Stimulated activated CD4-positive, alpha-beta T cell treated with anti-CD3 and anti-CD28 coated beads, Interleukin-1b, Interleukin-23, amount 100 ng/mL, for 1 hour (primary cell): ENCODE measurements at places on chromosomes 7 and 10.
A peak's percentile ranks its signal among the peaks of the same experiment; 100 is the strongest.

- DNase-seq = no peak
These were observed 282.7 kb upstream of the ZNF32 start for GRCh38 chr10:43931308-43931930.

GRCh38 chr7:101666741-101667140 is 37.6 kb upstream of the MYL10 start:
- no peak for DNase-seq

- no peak for DNase-seq
These were observed 153.3 kb downstream of the POU6F2 start for GRCh38 chr7:39130857-39131526.

GRCh38 chr10:113293167-113293566 is 259.7 kb upstream of the HABP2 start:
- DNase-seq = no peak

DNA sequence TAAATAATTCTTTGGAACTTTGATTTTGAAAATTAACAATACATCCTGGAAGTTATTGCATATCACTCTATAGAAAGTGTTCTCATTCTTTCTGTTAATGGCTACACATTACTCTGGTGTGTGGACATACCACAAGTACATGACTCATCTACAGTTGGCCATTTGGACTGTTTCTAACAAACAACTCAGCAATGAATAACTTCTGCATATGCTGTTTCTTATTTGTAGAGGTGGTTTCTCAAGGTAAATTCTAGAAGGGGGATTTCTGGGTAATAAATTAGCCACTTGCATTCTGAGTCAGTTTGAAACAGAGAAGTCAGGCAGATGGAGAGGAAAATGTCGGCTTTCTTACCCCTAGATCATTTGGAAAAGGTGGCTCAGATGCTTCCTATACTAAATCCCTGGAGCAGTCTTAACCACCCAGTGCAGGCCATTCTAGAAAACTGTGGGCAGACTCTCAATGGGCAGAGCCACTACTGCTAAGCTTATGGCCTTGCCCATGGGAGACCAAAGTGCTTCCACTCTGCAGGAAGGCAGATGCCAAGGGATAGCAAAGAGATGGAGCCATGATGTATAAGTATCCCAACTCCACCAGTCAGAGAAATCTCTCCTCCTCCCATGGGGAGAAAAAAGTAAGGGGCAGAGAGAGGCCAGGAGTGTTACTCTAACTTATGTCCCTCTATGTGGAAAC is 194.0 kb upstream of the PLPP4 start:
- DNase-seq = no peak

GRCh38 chr7:117190104-117190503 is 132.8 kb downstream of the WNT2 start:
- DNase-seq = no peak

GRCh38 chr7:10412422-10413019 is 561.2 kb upstream of the PHF14 start:
- DNase-seq = no peak

GRCh38 chr10:113108194-113108835 is 158.3 kb downstream of the TCF7L2 start:
- DNase-seq = peak; percentile 3

GRCh38 chr10:117541405-117541908 is 1.1 kb upstream of the EMX2 start:
- no peak for DNase-seq

DNA sequence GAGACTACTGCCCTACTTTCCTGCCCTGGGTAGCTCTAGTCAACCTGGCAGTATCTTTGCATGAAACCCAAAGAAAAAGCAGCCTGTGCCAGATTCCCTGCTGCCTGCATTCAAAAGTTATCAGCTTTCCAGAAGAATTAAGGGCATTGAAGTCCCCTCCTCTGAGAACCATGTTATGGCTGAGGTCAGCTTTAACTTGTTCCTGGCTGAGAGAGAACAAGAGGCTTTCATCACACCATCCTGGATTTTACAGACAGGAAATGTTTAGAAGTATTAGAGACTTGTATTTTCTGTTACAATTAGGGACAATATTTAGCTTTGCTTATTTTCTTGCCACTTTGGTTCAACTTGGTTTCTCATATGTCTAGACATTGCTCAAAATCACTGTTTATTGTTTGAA is 238.8 kb downstream of the ARL4A start:
- DNase-seq = no peak

DNA sequence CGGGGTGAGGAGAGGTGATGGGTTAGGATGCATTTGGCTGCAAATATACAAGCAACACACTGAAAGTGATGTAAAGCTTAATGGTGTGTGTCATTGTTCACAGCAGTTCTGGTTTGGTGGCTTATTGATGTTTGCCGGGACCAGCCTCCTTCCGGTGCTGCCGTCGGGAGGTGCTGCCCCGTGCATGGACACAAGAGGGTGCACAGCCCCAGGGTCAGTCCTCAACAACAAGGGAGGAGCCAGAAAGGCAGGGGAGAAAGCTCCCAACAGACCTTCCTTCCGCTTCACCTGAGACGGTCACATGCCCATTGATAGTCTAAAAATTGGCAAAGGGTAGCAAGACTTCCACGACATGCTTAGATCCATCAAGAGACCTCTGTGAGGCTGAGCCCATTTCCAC is 9.5 kb downstream of the RNF32 start:
- DNase-seq = no peak

GRCh38 chr7:142557971-142558582 is 191.2 kb upstream of the PRSS1 start:
- DNase-seq = peak; percentile 30

- no peak for DNase-seq
These were observed 1.7 kb upstream of the IGFBP3 start for GRCh38 chr7:45922810-45923209.

GRCh38 chr10:89543841-89544240 is 8.4 kb upstream of the SLC16A12 start:
- no peak for DNase-seq

GRCh38 chr10:126013489-126014281 is 117.3 kb downstream of the FANK1 start:
- no peak for DNase-seq

DNA sequence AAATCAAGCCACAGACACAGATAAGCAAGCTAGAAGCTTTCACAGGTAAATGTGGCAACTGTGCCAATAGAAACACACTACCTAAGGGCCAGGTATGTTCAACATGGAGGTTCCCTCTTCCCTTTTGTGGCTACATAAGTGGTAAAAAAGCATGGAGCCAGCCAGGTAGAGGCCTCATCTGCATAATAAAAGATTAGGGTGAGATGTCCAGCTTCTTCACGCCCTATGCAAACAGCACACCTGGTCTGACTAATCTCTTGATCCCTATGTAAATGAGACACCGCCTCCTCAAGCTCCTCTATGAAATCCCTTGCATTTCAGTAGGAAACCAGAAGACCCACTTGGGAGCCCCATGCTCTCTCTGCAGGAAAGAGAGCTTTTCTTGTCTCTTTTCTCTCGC is 282.2 kb downstream of the NEBL start:
- no peak for DNase-seq

GRCh38 chr10:78594559-78595268 is 474.1 kb upstream of the ZMIZ1 start:
- no peak for DNase-seq

GRCh38 chr7:15688911-15689310 is 2.4 kb upstream of the MEOX2 start:
- DNase-seq = no peak

DNA sequence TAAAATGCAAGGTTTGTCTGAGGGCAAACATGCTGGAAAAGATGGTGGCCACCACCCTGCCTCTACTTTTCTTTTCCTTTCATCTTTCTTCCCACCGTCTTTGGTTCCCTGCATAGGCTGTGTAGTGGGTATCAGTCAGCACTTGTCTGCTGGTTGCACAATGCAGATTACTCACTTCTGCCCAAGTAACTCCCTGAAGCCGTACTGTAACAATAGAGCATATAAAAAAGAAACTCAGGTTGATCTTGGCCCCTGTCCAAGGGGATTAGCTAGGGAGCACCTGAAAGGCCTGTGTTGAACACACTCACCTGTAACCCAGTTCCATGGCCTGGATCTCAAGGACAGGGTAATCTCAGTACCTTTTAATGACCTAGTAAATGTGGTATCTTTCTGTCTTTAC is 533.0 kb upstream of the GALNT17 start:
- DNase-seq = no peak

DNA sequence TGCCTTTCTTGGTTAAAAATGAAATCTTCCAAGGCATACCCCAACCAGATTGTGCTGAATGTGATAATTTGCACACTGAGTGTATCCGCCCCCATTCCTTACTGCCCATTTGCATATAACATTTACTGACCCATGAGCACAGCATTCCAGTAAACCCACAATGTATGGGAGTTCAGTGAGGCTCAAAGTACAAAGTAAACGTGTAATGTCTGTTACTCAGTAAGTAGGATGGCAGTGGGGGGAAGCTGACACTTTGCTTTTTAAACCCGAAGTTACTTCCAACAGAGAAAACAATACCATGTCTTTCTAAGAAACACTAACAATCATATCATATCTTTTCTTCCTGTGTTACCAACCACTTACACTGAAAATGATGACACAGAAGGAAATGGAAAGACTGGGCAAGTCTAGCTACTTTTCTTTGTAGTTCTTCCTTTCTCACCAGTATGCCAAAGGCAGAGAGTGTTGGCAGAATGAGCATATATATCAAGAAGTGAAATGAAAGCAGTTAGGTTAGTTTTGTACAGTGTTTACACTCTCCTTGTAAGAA is 27.1 kb upstream of the SOSTDC1 start:
- no peak for DNase-seq

- DNase-seq = no peak
These were observed 631.8 kb upstream of the CELF2 start for GRCh38 chr10:10385831-10386230.

- no peak for DNase-seq
These were observed 281.1 kb upstream of the SP4 start for GRCh38 chr7:21146642-21147423.

DNA sequence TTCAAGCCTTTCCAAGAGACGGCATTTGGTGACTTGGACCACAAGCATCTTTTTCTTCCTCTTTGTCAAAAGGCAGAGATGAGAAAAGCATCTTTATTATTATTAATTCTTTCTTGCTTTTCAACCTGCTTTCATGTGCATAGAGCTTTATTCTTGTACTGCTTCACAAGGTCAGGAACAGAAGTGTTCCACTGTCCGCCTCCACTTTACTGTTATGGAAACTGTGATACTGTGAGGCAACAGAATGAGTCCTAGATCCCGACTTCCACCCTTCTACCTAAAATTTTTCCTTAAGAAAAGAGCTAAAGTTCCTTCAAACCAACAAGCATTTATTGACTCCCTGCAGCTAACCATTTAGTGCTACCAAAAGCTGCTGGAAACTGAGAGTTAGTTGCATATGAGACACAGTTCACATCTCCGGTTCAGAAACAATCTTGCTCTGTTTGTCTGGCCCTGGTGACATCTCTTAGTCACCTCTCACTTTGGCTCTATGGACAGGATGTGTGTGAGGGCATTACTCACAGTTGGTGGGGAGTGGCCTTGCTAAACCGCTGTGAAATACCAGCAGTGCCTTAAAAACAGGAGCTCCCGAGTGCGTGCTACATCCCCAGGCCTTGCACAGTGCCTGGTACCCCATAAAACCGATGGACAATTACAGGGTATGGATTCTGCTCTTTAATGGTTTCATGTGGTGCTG is 77.1 kb upstream of the TRIL start:
- no peak for DNase-seq

DNA sequence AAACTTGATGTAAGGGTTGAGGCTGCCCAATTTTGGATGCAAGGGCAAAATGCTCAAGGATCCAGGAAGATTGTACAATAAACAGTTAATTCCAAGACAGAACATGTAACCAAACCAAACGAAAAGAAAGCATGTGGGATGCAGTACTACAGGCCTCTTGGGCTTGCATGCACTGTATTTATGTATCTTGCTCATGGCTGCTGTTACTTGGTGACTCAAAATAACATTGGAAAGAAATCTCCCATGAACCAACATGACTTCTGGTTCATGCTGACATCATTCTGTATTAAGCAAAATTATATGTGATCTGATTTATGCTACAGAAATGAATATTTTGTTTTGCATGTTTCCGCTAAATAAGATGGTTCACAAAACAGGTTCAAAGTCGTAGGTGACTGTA is 65.9 kb upstream of the FZD1 start:
- no peak for DNase-seq

DNA sequence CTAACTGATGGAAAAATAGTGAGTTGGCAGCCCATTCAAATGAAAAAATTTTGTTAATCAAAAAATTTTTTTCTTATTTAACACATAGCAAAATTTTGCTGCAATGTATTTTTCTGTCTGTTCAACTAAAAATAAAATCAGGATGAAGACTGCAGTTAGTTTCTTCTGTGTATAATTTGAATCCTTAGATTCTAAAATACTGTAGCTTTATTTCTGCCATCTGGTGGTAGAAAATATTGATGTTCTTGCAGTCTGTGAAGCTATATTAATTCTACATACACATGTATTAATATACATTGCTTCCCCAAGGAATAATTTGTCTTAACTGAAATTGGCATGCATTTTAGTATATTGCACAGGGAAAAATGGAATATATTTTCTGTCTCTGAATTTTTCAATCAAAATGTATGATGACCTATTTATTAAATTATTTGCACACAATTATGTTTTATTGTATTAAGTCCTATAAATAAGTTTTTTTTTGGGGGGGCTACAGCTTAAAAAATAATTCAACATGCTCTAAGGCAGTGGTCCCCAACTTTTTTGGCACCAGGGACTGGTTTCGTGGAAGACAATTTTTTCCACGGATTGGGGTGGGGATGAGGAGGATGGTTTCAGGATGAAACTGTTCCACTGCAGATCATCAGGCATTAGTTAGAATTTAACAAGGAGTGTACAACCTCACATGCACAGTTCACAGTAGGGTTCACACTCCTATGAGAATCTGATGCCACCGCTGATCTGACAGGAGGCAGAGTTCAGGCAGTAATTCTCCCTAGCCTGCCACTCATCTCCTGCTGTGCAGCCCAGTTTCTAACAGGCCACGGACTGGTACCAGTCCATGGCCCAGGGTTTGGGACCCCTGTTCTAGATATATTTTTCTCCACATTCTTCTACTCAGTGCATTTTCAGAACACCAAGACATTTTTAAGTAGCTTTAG is 119.4 kb downstream of the GNAT3 start:
- DNase-seq = no peak

GRCh38 chr7:45104844-45105587 is 6.5 kb downstream of the TBRG4 start:
- DNase-seq = no peak

GRCh38 chr7:30223896-30224295 is 60.5 kb upstream of the ZNRF2 start:
- no peak for DNase-seq

GRCh38 chr7:99126921-99127553 is 16.9 kb downstream of the SMURF1 start:
- no peak for DNase-seq
